ENCODE measurements at places on chromosomes 3 and 15.

- DNase-seq = no peak
Measured at GRCh38 chr3:117045143-117045542, 335.6 kb downstream of the TUSC7 start.

- DNase-seq = no peak
Measured at GRCh38 chr15:71136159-71136783, 21.0 kb downstream of the THSD4 start.

GRCh38 chr15:52291204-52291603 is 4.4 kb downstream of the MYO5C start:
- no peak for DNase-seq

DNA sequence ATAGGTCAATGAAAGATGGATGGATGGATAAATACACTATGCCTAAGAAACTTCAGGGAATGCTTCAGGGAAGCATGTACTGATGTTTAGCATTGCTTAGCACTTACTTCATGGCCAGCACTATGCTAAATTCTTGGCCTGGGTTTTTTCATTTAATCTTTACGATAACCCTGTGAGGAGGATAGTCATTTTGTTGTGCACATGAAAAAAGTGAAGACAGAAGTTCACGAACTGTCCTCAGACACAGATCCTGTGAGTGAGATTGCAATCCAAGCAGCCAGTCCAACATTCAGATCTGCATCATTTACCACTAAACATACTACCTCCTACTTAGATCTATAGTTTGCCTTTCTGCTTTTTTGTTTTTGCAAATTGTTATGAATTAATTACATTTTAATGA is 510.8 kb upstream of the AGTR1 start:
- DNase-seq = no peak

- DNase-seq = no peak
Measured at GRCh38 chr3:100335434-100335833, 877 bp downstream of the NIT2 start.

DNA sequence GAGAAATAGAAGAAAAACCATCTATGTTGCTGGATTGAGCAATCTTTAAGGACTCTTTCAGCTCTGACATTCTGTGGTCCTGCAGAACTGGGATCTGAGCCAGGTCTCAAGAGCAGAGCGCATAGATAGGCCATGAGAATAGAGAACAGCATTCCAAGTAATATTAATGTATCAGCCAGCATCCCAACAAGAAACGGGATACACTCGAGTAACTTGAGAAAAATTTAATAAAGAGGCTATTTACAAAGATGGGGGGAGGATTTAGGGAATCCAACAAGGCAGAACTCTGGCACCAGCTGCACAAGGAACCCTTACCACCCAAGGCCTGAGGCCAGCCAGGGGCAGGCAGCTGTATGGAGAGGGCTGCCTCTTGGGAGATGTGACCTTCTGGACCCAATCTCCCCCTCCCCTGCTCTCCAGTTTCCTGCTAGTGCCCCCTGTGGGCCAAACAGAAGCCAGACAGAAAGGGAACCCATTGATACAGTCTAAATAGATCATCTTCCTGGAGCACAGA is 8.2 kb downstream of the TMOD2 start:
- no peak for DNase-seq

DNA sequence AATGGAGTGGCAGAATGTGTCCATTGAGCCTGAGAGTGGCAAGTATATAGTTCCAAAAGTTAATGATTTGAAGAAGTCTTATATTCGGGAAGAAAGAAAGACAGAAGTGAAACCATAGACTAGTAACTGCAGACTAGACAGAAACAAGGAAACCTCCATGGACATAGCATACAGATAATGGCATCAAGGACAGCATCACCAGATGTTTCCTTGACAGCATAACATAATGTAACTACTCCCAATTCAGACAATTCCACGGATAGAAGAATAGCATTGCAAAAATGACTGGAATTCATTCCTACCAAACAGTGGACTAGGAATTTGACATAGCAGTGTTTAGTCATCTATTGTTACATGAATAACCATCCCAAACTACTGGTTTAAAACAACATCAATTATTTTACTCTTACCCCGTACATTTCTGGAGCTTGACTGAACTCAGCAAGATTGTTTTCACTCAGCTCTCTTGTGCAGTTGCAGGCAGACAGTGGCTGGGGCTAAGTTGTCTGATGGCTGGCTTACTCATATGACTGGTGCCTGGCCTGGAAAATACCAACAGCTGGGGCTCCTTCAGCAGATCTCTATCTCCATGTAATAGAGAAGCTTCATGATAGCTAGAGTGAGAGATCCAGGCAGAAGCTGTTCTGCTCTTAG is 109.7 kb upstream of the GADL1 start:
- no peak for DNase-seq

- no peak for DNase-seq
Measured at GRCh38 chr3:114404590-114404989, 110.8 kb downstream of the TIGIT start.

DNA sequence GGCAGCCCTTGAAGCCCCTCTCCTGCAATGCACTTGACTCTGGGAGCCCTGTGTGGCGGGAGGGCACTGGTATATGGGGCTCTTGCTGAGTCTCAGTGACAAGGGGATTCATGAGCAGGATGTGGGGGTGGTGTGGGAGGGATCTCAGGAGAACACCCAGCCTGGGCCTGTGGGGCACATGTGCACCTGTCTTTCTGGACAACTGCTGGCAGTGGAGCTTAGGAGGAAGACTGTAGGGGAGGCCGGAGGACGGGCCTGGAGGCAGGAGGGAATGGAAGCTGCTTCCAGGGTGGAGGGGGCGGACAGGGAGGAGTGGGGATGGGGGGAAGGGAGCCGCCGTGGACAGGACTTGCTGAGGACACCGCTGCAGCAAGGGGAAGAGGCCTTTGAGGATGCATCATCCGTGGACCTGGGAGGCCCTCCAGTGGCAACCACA is 10.8 kb upstream of the SNRPA1 start:
- no peak for DNase-seq

- no peak for DNase-seq
Measured at GRCh38 chr15:65893060-65893459, 23.8 kb downstream of the RAB11A start.

GRCh38 chr3:141236361-141236760 is 4.7 kb downstream of the PXYLP1 start:
- DNase-seq = no peak

DNA sequence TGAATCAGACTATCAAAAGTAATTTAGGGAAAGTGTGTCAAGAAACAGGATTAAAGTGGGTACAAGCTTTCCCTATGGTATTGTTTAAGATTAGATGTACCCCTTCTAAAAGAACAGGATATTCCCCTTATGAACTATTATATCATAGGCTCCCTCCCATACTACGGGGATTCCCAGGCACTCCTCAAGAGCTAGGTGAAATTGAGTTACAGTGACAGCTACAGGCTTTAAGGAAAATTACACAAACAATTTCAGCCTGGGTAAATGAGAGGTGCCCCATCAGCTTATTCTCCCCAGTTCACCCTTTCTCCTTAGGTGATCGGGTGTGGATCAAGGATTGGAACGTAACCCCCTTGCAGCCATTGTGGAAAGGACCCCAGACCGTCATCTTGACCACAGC is 240.8 kb upstream of the CNTN6 start:
- DNase-seq = no peak

DNA sequence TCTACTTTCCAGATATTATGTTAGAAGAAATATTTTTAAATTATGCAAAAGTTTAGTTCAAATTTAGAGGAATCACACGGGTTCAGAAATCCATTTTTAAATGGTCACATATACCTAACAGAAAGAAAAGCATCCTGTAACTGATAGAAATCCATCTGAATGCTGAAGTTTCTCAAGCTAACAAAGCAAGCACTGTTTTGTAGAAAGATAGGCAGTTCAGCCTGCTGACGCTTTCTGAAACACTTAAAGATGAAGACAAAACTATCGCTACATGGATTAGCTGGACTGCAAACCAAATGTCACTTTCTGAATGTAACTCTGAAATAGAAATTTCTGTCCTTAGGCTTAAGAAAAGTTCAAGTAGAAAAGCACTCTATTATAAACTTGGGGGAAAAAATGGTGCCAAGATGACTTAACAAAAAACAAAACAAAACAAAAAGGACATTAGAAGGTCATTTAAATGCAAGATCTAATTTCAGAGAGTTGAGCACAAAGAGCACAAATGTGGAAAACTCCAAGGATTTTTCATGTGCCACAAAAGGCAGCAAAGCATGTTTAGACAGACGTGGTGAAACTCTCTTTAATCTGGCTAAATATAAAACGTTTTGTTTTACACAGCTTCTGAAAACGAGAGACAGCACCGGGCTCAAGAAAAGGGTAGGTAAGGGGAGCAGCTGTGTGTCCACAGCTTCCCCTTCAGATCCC is 1.2 kb downstream of the PLOD2 start:
- no peak for DNase-seq

DNA sequence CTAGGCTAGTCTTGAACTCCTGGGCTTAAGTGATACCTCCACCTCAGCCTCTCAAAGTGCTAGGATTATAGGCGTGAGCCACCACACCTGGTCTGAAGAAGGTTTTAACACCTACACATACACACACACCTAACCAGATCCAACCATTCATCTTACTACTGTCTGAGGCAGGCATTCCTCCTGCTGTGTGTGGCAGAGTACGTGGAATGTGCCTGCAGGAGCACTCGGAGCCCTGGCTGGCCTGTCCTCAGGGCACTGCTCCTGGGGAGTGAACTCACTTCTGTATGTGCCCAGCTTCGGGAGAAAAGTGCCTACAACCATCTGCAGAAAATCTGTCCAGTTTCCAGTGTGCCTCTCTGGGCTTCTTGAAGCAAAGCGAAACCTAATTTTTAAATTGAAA is 58.2 kb upstream of the LIMD1 start:
- no peak for DNase-seq

DNA sequence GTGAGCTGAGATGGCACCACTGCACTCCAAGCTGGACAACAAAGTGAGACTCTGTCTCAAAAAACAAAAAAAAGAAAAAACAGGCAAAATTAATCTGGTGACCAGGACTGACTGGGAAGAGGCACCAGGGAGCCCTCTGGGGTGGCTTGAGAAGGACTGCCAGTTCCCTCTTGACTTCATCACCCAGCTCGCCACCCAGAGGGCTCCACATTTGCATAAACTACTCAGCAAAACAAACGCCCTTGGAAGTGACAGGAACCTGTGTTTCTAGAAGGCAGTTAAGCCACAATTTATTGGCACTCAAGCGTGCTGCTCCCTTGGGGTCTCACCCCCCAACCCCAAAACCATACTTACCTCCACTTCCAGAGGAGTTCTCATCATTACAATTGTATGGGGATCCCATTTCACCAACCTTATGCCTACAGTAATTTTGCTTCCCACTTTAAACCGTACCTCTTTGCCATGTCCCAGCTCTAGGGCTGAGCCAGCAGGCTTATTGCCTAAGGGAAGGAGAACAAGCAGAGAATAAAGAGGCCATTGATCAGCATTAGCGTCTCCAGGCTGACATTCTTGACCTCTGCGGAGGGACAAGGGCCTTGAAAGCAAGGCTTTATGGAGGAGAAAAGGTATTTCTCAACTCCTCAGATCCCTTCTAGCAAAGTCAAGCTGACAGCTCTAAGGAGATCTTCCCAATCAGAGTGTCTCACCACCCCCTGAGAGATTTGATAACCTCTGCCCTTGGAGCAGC is 357.4 kb downstream of the SHQ1 start:
- no peak for DNase-seq

GRCh38 chr15:63834500-63835210 is 907 bp upstream of the HERC1 start:
- no peak for DNase-seq

GRCh38 chr3:127065561-127066290 is 82.8 kb downstream of the PLXNA1 start:
- DNase-seq = no peak

GRCh38 chr3:181454451-181455027 is 257.2 kb upstream of the SOX2 start:
- DNase-seq = no peak

- no peak for DNase-seq
Measured at GRCh38 chr3:117874904-117875874, 1159.5 kb downstream of the IGSF11 start.

DNA sequence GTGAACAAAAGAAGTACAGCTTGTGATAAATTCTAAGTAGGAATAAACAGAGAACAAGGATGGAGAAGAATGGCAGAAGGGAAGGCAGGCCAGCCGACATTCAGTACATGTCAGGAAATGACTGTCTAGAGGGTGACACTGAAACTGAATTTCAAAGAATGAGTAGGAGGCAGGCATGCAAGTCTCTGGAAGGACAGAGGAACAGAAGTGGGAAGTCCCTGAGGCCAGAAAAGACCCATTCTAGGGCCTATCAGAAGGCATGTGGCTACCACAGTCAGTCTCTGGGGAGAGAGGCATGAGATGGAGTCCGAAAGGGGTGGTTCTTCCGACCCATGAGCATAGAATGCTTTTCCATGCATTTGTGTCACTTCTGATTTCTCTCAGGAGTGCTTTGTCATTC is 243.5 kb upstream of the UBE2E2 start:
- DNase-seq = no peak

DNA sequence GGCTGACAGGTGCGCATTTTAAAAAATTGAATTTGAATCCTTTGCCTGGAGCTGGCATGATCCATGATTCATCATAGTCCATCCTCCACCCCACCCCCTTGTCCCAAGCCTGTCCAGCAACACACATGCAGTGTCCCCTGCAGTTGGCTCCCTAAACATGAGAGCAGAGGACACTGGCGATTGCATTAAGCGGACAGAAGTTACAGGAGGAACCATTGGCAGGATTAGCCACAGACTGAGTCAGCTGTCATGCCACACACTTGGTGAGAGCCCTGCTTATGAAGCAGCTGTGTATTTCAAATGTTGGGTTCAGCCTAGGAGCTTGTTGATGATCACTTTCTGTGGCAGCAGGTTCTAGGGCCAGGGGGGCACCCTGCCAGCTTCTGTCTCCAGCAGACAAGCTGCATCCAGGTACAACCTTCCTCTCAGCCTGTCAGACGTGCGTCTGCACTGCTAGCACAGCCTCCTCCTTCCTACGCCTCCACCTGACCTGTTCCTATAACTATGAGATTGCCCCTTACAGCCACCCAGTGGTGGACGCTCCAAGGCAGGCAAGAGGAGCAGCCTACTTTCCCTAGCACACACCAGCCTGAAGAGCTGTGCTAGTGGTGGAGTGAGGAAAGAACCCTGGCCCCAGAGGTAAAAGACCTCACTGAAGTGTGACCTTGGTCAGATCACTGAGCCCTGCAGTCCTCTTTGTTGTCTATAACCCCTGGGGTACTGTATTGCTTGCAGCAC is 121.9 kb downstream of the SLCO3A1 start:
- DNase-seq = no peak

- no peak for DNase-seq
Measured at GRCh38 chr3:113615976-113616375, 80.5 kb downstream of the USF3 start.

GRCh38 chr3:138241061-138241460 is 54.0 kb downstream of the ARMC8 start:
- no peak for DNase-seq

DNA sequence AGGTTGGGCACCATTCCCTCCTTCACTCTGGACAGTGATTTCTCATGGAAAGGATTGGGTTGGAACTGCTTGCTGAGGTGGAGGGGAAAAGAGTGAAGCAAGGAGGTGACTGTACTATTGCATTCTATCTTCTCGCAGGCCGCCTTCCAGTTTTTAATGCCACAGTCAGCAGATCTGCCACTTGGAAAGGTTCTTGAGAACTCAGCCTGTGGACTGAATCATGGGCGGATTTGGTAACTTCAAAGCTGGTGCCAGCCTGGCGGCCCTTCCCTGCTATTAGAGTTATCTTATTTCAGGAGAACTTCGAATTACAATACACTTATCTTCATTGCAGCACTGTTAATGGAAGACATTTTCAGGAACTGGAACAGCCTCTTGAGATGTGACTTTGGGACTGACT is 23.1 kb upstream of the SLC28A2 start:
- DNase-seq = no peak

- no peak for DNase-seq
Measured at GRCh38 chr3:128297401-128298138, 144.3 kb downstream of the EEFSEC start.
